RKO (cell line): ENCODE measurements at places on chromosomes 12 and 14.

DNA sequence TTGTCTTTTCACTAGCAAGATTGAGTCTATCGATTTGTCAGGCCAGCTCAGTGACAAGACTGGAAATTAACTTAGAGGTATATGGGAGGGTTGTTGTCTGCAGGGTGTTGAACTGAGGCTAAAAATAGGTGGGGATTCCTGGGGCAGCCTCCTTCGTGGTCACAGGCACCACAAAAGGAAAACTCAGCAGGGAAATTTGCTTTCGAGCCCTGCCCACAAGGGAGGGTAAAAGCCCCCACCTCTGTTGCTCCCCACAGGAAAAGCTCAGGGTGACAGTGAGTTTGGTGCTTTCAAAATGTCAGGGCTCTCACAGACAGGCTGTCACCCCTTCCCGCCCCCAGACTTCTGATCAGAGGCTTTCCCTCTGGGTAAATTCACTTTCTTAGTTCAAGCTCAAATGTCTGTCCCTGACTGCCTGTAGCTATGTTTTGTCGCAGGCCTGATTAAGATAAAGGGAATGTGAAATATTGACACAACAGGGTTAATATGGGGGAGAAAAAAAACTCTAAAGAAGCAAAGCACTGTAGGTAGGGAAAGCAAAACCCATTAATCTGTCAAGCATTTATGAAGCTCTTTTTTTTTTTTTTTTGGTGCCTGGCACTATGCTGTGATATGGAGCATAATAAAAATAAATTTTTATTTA is 11.7 kb upstream of the NFKBIA start:
- DNase-seq = no peak

DNA sequence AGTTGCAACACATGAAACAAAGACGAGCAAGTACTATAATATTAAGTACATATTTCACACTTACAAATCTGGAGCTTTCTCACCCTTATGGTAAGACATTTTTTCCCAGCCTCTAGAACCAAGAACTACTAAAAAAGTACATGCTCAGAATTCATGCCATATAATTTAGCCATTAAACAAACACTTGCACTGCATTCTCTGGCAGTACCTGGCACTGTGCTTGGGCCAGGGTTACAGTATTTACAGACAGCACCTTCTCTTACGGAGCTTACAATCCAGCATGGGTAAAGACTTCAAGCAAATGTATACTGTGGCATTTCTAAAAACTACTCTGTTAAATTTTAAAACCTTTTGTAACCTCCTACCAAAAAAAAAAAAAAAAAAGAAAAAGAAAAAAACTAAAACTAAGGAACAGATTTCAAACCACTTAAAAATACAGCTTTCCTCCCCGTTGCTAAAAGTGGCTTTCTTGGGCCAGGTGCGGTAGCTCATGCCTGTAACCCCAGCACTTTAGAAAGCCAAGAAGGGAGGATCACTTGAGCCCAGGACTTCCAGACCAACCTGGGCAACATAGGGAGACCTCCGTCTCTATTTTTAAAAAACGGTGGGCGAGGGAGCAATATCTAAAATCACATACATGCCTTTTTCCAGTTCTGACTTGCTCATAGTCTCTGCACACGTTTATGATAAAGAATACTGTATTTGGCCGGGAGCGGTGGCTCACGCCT is 956 bp downstream of the GNPTAB start:
- peak; percentile 51 for DNase-seq

GRCh38 chr12:87671757-87672156 is 357.4 kb downstream of the C12orf50 start:
- DNase-seq = no peak

- no peak for DNase-seq
Observed at GRCh38 chr14:36627981-36628380, 33.7 kb upstream of the PAX9 start.

DNA sequence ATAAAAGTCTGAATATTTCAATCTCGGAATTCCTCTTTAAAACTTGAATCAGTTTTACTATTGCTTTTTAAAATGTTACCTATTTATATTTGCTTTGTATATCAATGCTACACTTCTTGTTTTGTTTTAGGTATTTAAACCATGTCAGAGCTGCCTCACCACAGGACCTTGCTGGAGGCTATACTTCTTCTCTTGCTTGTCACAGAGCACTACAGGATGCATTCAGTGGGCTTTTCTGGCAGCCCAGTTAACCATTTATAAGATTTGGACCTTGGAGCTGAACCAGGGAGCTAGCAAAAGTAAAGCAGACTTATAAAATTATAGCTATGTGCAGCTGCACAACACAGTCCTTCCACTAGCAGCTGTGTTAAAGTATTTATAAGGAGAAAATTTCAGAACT is 12.8 kb downstream of the TRMT5 start:
- DNase-seq = no peak

- DNase-seq = no peak
Observed at GRCh38 chr12:5650281-5650680, 218.4 kb downstream of the NTF3 start.

GRCh38 chr12:102433304-102433703 is 47.1 kb downstream of the IGF1 start:
- no peak for DNase-seq

DNA sequence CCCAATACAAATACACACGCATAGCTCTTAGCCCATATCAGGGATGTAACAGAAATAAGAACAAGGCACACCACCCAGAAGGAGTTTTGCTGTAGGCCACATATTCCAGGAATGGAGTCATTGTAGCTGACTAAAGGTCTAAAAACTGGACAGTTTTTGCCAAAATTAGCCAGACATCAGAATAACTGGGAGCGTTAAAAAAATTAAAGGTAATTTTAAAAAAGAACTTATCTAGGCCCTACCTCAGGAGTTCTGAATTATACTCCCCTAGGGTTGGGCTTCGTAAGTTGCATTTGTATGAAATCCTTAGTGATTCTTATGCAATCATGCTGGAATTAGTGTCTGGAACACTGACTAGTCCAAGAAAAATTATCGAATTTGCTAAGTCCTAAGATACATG is 987.7 kb downstream of the GALC start:
- no peak for DNase-seq

DNA sequence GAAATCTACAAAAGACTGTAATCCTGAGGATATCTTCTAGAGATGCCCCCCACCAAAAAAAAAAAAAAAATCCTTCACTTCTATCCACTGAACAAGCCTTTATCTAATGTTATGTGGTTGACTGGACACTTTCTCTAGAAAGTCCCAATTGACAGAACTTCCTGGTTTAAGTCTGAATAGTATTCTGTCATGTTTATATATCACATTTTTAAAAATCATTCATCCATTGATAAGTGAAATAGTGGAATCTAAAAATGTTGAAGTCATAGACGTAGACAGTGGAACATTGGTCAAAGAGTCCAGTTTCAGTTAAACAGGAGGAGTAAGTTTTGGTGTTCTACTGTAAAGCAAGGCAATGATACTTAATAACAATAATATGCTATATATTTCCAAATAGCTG is 297.0 kb downstream of the SSPN start:
- DNase-seq = no peak

- no peak for DNase-seq
Observed at GRCh38 chr12:50661300-50662115, 102.4 kb upstream of the ATF1 start.

DNA sequence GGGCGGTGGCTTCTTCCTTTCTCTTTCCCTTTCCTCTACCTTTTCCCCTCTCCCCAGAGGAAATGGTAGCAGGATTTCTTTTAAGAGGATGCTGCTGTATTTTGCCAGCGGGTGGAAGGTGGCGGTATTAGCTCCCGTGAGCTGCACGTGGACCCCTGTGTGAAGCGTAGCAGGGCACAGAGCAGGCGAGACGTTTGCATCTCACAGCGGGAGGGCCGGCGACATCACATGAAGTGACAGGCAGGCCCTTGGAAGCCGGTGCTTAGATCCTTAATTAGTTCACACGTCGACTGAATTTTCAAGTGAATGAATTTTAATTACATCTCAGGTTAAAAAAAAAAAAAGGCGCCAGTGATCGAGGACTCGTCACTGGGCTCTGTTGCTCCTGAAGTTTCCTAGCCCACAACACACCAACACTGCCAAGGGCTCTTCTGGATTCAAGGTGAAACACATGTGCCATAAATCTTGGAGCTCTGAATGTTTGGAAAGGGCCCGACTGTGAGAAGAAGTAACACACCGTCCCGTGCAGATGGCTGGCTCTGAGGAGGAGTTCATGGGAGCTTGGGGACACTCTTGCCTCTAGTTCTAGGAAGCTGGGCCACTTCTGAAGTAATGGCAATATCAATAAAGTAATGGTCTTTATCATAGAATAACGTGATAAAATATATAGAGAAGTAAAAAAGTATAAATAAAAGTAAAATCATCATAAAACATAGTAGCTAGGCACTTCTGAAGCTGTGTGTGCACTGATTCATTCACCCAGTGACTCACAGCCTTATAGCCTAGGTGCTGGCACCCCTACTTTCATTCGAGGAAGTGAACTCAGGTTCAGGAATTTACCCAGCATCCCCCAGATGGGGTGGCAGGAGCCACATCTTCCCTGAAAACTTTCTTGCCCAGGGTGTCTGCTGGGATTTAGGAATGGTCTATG is 75.3 kb downstream of the AACS start:
- peak; percentile 88 for DNase-seq

- peak; percentile 98 for DNase-seq
Observed at GRCh38 chr14:103372552-103373304, 12.5 kb upstream of the MARK3 start.

DNA sequence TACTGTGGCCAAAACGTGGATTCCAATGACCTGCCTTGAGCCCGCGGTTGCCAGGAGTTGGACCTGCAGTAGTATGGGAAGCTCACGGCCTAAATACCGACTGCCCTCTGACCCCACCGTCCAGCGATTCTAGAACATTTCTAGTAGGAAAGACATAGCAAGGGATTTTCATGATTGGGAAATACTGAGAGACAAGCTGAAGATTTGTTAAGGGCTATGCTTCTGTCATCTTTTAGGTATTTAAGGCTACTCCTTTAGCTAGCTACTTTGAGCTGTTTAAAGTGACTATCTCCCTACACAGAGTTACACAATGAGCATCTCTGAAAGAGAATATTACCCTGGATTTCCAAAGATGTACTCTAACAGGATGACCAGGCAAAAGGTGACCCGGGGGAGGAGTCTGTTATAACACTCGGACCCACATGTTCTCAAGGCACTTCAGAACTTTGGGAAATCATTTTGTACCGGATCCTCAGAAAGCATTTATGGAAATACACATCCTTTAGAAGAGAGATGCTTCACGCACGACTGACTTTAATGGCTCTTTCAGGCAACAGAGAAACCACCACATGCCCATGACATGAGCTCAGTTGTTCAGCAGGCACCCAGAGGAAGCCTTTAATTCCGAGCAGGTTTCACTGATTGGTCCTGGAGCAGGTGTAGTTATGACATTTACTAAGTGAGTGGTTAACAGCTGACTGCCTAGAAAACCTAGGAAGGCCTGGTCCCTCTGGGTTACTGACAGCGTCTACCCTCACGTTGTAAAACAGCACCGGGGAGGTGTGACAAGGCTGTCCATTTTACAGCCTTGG is 4.2 kb downstream of the BAG5 start:
- DNase-seq = no peak

DNA sequence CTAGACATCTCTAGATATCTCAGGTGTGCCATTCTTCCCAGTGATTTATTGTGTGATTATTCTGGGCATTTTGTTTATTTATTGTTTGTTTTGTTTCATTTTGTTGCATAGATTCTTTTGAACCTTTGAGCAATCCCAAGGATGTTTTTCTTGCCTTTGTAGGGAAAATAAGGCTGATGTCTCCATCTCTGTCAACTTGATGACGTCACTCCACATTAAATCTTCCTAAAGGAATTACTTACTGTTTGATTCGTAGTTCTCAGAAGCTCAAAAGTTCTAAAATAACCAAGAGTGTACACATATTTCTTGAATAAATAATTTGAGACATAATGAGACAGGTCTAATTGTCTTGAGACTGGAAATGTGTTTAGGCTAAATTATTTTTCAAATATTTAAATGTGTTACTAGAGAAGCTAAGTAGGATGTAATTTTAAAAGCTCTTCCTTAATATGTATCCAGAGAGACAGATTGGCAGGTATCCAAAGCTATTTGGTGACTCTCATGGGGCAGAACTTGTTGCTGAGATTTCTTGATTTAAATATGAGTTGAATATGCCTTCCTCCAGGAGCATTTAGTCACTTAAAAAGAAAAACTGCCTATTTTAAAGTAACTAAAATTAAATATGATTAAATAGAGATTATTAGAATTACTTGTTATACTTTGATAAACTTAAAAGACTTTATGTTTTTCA is 128.7 kb downstream of the CNTN1 start:
- no peak for DNase-seq

GRCh38 chr14:56131865-56132833 is 13.9 kb downstream of the PELI2 start:
- DNase-seq = no peak

DNA sequence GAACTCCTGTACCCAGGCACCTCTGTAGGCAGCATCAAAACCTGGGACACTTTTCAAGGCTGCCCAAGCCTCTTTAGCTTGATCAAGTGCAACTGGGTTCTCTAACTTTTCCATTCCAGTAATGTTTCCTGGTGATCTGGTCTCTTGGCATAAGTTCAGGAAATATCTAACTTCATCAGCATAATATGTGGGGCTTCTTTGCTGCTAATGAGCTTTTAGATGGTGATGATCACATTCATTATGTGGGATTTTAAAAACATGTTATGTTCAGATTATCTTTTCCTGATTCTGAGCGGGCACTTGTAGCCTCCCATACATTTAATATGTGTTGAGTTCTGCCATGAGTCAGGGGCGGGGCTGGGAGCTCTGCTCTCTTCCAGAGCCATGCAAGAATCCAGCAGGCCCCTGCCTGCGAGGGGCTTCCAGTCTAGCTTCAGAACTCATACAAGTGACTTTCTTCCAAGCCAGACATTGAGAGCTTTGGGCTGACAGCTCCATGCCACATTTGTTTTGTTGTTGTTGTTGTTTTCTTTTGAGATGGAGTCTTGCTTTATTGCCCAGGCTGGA is 39.5 kb upstream of the RIN3 start:
- DNase-seq = no peak

- no peak for DNase-seq
Observed at GRCh38 chr12:32261638-32262037, 137.7 kb upstream of the FGD4 start.

DNA sequence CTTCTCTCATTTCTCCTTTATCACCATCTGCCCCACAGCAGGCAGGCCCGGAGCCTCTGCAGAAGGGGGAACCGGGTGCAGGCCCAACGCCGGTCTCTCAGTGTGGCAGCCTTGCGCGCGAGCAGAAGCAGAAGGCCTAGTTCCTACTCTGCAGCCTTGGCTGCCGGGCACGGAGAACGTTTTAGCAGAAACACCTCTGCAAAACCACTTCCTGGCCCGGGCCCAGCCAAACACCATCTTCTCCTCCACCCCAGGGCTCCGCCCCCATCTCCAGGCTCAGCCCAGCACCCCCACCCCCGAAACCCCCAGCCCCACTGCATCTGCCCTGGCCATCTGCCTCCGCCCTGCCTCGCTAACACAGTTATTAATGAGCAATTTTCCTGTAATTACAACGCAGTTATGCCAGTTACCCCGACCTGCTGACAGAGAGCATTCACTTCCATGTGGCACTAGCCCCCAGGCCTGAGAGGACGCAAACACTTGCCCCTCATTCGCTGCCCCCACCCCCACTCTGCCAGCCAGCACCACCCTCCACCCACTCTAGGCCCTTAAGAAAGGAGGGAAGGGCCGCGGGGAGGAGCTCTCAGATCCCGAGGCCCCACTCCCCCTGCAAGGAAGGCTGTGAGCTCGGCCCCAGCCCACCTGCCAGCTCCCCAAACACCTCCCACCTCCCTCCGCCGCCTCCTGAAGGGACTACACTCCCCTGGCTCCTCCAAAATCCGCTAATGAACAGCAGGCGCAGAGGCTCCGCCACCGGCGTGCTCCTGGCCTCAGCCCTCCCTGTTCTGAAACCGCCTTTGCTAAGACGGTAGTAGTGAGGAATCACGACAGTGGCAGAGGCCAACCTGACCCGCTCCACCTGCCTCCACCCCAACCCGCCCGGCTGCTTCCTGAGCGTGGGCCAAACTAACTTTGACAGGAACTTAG is 44.7 kb upstream of the FBRSL1 start:
- DNase-seq = no peak
